ENCODE measurements at places on chromosomes 4 and X.

GRCh38 chr4:13483768-13484121 lies 395 bp downstream of the RAB28 start:
- DNase-seq, result no peak

GRCh38 chr4:87543835-87544461 lies 14.8 kb upstream of the SPARCL1 start:
- no peak for DNase-seq

GRCh38 chr4:105014234-105014633 lies 132.4 kb upstream of the TET2 start:
- DNase-seq, result no peak

DNA sequence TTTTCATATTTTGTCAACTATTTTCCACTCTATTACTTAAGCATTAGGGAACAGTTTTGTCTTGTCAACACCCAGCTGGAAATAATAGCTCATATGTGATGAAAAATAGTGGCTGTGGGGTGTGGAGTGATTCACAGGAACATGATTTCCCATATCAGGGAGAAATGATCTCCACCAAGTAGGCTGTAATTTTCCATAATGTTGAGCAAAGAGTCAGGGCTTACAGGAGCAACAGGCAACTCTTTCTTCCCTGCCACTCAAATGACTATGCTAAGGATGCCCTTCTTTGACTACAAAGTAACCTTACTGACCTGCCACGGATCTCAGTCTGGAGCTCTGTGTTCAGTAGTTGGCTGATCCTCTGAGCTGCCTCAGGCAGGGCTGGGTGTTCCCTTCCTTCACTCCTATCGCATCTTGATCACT lies 90.0 kb upstream of the GATB start:
- DNase-seq, result no peak

- DNase-seq, result no peak
Measured at GRCh38 chr4:81522711-81523110, 51.0 kb upstream of the RASGEF1B start.

- DNase-seq, result no peak
Measured at GRCh38 chrX:63387411-63387810, 36.3 kb upstream of the SPIN4 start.

DNA sequence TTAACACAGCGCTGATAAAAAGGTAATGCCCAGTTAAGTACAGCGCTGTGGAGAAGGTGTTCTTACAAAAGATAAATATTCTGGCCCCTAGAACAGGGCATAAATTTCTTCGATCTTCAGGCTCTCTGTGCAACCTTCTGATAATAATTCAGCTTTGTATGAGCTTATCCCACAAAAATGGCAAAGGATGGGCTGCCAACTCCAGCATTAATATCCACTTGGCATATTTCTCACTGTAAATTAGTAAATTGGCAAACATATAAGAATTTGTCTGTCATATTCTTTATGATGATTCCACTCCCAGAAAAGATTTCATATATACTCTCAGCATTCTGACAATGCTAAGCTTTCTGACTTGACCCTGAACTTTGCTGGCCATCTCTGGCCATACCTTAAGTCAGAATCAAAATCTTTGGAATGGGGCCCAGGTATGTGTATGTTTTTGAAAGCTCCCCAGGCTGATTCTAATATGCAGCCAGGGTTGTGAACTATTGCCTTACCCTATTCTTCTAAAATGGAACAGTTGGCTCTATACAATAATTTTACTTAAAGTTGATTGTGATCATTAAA lies 134.8 kb downstream of the FRYL start:
- no peak for DNase-seq

DNA sequence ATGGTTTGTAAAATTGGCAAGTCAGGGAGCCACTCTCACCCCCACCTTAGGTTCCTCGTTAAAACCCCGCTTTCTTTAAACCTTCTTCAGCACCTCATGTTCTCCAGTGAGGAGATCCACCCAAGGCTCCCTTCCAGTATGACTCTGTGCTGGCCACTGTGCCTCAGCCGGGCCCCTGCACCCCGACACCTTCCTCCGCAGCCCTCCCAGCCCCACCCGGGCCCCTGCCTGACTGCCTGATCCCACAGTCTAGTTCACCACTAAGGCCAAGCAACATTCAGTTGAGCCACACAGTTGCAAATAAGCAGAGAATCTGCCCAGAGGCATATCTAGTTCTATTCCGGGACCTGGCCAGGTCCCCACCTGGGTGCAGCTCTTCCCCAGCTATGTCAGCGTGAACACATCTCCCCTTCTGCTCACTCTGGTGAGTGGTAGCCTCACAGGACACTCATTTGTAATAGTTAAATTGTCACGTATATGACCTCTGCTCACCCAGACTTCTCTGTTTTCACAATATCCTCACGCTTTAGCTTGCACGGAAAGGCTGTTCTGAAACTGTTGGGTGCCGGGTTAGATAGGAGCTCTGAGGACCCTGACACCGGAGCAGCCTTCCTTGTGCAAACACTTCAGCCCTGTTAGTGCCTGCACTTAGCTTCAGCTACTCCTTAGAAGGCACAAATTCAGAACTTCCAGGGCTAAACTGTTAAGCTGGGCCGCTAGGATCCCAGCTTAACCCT lies 146.8 kb downstream of the DCTD start:
- no peak for DNase-seq

DNA sequence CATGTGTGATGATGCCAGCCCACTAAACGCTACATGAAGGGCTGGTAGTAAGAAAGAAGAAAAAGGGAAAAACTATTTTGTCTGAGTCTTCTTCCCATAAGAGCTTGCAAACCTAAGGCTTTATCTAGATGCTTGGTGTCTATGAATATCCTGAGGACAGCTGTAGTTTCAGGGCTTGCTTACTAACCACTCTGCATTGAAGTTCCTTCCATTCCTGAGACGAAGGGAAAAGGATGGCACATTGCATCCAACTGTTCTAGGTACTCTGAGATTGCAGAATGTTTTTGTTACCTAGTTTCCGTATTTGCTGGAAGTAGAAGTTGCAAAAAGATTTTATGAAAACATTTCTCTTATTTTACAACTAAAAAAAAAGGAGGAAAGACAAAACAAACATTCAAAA lies 544.6 kb downstream of the IL15 start:
- DNase-seq, result no peak

- no peak for DNase-seq
Measured at GRCh38 chrX:127276326-127276725, 456.8 kb downstream of the PRR32 start.

Data from activated CD4-positive, CD25-positive, alpha-beta regulatory T cell treated with anti-CD3 and anti-CD28 coated beads, Interleukin-2, amount 50 U/mL, for 72 hours (primary cell).